COLO829 (cell line): ENCODE measurements at places on chromosomes 2 and 18.
A peak's percentile ranks its signal among the peaks of the same experiment; 100 is the strongest.

- DNase-seq, result peak; percentile 76
These were observed 24.6 kb downstream of the NRP2 start for GRCh38 chr2:205706769-205707381.

DNA sequence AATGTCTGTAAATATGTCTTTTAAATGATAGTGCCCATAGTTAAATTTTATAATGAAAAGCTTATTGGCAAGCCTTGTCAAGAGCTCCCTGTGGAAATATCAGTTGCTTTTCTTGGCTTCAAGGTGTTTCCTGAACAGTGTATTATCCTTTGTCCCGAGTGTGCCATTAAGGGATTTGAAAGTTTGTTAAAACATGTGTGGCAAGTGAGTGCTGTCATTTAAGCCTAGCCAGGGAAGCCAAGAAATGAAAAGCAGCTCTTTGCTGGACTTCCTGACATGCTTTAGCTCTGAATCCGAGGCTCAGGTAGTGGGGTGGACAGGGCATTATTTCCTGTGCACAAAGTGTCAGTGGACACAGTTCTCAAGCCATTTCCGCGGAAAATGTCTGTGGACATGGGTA, 111.5 kb downstream of the DIS3L2 start:
- DNase-seq, result no peak

GRCh38 chr2:5521461-5521860, 170.7 kb upstream of the SOX11 start:
- no peak for DNase-seq

- no peak for DNase-seq
These were observed 33.4 kb downstream of the MYCN start for GRCh38 chr2:15973481-15974401.

DNA sequence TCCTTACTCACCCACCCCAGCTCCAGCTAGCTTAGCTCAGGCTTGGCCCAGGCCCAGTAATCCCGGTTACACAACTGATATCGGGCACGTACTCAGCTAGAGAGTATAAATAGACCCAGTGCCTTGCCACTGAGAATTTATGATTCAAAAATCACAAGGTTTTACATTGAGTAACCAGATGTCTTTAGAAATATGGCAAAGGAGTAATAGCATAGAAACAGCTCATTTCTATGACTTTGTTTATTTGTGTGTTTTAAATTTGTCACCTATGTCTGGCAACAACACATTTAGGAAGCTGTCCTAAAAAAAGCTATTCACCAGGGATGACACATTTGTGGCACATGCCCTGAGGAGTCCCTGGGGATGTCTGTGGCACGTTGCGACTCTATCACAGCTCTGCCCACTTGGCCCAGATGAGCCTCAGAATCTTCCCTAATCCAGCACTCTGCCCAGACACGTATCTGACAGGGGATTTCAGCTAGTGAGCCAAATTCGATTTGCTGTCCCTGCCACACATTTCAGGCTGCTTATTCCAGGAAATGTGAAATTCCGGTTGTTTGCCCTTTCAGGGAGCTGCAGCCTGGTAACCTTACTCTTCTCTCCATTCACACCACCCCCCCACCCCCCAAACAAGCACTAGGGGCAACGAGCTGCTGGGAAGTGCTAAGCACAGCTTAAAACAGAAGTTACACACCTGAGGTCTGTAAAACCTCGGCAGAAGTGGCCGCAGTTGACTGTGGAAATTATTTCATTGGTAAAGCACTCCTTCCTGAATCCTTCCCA, 85.4 kb upstream of the ZCCHC2 start:
- no peak for DNase-seq

DNA sequence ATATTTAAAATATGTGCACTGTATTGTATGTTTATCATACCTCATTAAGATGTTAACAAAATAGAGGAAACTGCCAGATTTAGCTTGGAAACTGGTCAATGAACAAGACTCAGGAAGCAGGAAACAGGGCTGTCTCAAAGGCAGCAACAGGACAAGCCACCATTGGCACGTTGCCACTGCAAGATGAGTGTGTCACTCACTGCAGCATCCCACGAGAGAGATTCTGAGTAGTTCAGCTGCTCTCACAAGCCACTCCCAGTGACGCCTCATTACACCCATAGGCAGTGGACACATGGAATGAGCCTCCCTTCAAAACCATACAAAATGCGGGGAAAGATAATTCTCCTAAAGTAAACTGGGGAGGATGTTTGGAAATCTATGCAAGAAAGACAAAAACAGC, 181.9 kb upstream of the DLGAP1 start:
- no peak for DNase-seq

GRCh38 chr2:117828870-117829269, 14.4 kb downstream of the DDX18 start:
- no peak for DNase-seq

DNA sequence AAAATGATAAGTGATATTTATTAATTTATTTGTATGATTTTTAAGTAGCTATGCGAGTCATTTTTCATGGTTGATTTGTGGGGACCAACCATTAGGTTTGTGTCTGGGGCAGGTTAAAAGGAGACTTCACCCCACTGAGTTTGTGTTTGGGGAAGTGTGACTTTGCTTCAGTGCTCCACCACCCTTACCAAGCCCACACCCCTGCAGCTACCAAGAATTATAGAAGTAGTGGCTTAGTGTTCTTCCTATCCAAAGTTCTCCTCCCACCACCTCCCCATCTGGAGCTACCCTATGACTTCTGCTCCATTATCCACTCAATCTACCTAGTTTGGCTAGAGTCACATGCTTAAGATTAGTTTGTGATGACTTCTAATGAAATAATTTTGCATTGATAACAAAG, 182.1 kb upstream of the ZEB2 start:
- DNase-seq, result no peak
